Stimulated activated CD4-positive, alpha-beta T cell treated with anti-CD3 and anti-CD28 coated beads, Interleukin-1b, Interleukin-23, amount 100 ng/mL, for 48 hours (primary cell): ENCODE measurements at places on chromosomes 3 and 15.

- no peak for DNase-seq
Observed at GRCh38 chr15:60568301-60568742, 89.4 kb upstream of the ICE2 start.

GRCh38 chr3:22159004-22159695, 408.1 kb upstream of the ZNF385D start:
- DNase-seq = no peak

DNA sequence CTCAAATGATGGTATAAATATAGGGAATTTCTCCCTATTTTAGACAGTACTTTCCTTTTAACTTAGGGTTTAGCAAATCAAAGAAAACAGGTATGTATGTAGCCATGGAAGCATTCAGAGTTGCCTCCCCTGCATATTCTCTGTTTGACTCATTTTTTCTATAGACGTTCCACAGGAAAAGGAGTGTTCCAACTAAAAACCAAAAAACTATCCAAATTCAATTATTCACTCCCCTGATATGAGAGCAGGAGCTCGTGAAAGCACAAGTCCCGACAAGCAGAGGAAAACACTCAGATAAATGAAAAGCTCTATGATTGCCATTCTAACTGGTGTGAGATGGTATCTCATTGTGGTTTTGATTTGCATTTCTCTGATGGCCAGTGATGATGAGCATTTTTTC, 119.5 kb downstream of the FRMD5 start:
- DNase-seq = no peak

DNA sequence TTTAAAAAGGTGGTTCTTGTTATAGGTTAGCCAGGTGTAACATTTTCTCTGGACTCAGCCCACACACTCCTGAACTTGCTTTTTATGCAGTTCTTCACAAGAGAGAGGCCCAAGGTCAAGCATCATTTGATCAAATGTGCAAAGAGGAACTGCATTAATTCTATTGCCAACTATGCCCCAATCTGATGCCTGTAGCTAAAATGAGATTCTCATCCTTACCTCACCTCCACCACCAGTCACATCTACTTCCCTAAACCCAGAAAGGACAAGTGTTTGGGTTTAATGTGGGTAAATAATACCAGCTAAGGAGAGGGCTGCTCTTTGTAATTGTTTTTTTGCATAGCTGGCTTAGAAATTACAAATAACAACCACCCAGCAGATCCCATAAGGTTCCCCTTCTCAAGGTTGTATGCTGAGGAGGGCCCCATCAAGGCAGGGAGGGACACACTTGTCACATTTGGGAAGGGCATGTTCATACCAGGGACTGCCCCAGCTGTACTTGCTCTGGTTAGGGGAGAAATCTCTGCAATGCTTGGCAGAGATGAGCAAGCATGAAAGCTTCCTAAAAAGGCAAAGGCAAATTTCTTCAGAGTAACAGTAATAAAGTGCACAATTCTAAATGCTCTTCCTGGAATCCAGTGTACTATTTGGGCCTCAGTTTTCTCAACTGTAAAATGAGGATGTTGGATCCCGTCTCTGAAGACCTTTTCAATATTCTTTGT, 76.2 kb downstream of the TGFBR2 start:
- peak; percentile 46 for DNase-seq

DNA sequence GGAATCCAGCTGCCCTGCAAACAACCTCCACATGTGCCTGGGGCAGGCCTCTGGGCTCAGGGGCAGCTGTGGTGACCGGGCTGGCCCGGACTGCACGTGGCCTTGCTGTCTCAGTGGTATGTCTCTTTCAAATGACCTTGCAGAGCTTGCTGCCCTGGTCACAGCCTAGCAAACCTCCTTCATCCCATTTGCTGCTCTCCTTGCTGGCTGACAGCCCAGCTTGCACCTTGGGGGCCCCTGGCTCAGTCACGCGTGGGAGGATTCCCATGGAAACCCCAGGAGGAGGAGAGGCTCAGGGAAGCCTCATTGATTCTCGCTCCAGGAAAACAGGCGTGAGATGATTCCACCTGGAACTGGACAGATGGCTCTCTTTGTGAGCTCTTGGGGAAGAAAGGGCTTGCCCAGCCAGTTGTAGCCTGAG, 5.6 kb downstream of the SPSB4 start:
- DNase-seq = no peak

- no peak for DNase-seq
Observed at GRCh38 chr3:120284747-120285507, at the start of gene GPR156. Gene GPR156 (minus strand): TSS chr3:120285222. CDS start chr3:120244098, 41,124 bp downstream.

GRCh38 chr15:73573572-73573971, 59.6 kb downstream of the NPTN start:
- DNase-seq = no peak

- no peak for DNase-seq
Observed at GRCh38 chr3:123773681-123774431, 110.3 kb downstream of the MYLK start.

DNA sequence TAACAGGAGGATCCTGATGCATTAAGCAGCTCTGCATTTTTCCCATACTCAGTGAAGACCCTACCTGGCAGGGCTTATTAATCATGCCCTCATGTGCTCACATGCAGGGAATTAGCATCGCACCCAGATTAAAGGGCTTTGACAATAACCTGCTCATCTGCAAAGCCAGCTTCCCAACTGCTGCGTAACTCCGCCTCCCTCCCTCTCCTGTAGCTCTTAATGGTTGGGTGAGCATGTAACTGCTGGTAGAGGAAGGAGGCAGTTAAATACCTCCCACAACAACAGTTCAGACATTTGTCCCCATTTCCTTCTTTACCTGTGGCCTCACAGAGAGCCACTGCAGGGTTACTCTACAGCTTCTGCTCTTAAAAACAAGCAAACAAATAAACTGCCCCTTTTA, 203.6 kb upstream of the WNT5A start:
- no peak for DNase-seq

GRCh38 chr3:102148598-102149337, 286.0 kb upstream of the ZPLD1 start:
- no peak for DNase-seq

- no peak for DNase-seq
Observed at GRCh38 chr3:4292301-4292700, 10.9 kb upstream of the SETMAR start.

DNA sequence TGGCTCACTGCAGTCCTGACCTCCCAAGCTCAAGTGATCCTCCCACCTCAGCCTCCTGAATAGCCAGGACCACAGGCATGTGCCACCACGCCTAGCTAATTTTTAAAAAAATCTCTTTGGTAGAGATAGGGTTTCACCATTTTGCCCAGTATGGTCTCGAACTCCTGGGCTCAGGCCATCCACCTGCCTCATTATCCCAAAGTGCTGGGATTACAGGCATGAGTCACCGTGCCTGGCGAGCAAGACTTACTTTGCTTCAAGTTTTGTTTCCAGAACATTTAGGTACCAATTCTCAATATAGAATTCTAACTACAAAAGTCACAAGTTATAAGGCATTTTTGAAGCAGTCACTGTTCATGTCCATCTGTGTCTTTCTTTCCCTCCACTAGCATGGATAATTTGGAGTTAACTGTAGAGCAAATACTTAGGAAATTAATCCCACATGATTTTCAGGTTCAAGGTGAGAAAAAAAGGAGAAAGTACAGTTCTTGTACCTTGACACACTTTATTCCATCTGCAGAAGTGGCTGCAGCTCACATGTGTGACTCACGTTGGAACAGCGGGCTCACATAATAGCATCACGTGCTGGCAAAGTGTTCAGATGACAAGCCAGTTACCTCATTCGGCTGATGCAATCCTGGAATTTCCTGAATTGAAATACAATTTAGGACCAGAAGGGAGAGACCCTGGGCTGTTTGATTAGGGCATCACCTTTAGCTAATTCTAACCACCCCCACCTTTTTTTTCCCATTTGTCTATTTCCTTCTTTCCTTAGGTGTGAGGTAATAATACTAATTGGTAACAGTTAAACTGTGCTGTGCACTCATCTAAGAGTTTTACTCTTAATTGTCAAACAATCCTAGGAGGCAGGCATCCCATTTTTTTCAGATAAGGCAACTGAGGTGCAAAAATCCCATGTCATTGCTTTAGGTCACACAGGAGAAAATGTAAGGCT, 46.9 kb upstream of the NEDD4 start:
- peak; percentile 38 for DNase-seq

DNA sequence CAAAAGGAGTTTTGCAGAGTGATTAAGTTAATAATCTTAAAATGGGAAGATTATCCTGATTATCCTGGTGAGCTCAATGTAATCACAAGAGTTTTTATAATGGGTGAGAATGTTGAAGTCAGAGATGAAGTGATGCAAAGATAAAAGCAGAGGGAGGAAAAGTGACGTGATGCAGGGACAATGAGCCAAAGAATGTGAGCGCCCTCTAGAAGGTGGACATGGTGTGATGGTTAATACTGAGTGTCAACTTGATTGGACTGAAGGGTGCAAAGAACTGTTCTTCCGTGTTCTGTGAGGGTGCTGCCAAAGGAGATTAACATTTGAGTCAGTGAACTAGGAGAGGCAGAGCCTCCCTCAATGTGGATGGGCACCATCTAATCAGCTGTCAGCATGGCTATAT, 569.6 kb upstream of the AGTR1 start:
- no peak for DNase-seq

GRCh38 chr3:158086776-158087175, 19.4 kb downstream of the SHOX2 start:
- no peak for DNase-seq

- no peak for DNase-seq
Observed at GRCh38 chr3:188349933-188350332, 196.0 kb downstream of the LPP start.

DNA sequence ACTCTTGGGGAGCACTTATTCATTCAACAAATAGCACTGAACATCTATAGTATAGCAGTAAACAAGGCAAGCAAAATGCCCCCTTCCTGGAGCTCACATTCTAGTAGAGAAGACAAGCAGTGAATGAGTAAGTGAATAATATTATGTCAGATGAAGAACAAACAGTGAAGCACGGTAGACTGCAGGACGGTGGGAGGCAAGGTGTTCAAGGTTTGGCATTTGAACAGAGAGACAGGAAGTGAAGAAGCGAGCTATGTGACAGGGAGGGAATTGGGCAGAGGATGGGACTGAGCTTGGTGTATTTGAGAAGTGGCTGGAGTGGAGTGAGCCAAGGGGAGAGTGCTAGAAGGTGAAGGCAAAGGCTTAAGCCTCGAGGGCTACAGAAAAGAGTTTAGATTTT, 1.4 kb downstream of the CRELD1 start:
- no peak for DNase-seq

GRCh38 chr3:149091983-149092382, 5.7 kb upstream of the HLTF start:
- no peak for DNase-seq

DNA sequence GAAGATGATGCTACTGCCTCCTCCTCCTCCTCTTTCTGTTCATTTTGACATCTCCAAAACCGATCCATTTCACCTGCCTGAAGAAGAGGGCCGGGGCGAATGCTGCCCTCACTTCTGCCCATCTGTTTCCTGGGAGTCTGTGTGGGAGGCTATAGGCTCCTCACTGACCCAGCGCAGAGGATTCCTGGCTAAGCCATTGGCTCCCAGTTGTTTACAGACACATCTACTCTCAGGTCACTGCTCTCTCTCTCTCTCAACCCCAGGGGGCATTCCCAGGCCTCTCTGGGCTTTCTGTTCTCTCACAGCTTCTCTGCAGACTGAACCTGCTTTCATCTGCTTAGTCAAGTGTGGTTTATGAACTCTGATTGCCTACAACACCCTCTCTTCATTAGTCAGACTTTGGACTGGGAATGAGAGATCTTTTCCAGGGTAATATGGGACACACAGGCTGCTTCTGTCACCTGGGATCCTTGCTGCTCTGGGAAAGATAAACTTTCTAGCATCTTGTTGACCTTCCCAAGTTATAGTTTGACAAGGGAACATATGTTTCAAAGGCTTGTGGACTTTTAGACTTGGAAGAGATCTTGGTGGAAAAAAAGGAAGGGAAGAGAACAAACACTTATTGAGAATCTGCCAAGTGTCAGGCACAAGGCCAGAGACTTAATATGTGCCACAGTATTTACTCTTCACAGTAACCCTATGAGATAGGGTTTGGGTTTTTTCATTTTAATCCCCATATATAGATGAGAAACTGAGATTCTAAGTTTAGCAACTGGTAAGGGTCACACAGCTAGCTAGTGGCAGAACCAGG, 30.2 kb upstream of the USP3 start:
- DNase-seq = peak; percentile 73

DNA sequence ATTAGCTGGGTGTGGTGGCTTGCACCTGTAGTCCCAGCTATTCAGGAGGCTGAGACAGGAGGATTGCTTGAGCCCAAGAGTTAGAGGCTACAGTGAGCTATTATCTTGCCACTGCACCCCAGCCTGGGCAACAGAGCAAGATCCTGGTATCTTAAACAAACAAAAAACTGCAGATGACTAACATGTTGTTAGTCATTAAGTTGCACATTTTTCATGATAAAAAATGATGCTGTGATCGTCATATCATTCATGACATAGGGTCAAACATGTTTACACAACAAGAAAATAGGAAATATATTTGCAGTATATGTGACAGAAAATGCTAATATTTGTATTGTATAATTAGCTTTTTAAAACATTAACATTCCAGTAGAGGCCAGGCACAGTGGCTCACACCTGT, 20.2 kb upstream of the DAPK2 start:
- DNase-seq = no peak

GRCh38 chr3:132256989-132257388, 60.2 kb upstream of the ACP3 start:
- no peak for DNase-seq

DNA sequence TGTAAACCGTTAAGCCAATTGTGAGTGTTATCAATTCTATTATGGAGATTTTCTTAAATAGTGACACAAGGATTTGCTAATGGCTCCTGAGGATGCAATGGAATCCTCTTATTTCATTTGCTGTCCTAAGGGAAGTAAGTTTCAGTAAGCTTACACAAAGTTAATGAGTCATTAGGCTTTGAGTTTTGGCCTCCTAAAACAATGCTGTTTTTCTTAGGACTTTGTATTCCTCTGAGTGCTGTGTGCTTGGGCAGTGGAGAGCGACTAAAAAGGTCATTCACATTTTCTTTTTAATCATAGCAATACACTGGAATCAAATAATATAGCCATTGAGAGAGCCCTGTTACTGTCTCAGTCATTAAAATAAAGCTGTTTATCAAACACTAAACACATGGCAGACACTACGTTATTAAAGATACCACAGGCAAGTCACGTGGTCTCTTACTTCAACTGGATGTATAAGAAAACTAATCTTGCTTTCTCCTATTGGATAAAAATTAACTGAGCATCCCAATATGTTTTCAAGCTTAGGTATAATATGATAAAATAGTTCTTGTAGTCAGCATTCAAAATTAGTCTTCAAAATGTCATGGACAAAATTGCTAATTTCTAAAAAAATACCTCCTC, 290.8 kb downstream of the NLGN1 start:
- DNase-seq = no peak

DNA sequence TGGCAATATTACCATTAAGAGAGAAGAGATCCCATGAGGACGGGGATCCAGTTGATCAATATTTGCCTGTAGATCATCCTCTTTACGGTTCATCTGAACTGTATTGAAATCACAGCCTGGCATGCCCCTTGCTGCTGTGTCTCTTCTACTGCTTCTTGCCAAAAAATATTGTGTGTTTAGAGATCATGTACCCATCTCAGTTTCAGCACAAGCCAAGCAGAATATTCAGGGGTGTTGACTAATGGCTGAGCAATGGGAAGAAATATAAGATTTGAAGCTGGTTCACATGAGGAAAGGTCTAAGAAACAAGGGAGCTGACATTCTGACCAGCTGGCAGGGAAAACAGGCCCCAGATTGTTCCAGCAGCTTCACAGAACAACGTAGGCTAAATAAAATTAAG, 21.3 kb downstream of the ATP13A5 start:
- no peak for DNase-seq
